Activated CD8-positive, alpha-beta memory T cell treated with anti-CD3 and anti-CD28 coated beads, Interleukin-2, amount 50 U/mL, for 4 hours (primary cell): ENCODE measurements at places on chromosomes 5 and 9.

GRCh38 chr9:29176231-29176630 is 1603.0 kb upstream of the C9orf72 start:
- DNase-seq = no peak

DNA sequence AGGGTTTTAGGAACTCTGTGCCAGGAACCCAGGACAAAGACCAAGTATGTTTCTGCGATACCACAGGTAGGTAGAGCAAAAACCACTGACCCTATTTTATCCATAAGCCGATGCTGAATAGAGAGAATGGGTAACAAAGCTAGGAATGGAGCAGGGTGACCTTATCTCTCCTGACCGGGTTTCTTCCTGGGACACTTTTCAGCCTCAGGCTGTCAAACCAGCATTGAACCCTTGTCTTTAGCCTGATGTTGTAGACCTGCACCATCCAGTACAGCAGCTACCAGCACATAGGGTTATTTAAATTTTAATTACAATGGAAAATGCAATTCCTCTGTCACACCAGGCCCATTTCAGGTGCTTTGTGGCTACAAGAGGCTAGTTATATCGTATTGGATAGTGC is 43.1 kb upstream of the DMRT3 start:
- no peak for DNase-seq

DNA sequence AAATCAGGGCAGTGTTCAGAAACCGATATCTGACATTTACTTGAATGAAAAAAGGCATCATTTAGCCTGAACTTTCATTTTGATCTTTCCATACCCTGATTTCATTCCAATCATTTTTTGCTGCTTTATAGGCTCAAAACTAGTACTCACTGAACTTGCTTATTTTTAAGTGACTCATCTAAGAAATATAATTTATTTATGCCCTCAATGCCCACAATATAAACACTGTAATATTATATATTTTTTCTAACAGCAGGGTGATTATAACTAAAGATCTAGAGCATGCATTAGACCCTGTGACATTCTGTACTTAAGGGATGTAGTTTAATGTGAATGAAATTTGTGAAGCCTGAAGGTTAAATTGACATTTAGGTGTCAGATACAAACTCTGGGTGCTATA is 446.1 kb upstream of the CDH10 start:
- no peak for DNase-seq

- no peak for DNase-seq
Observed at GRCh38 chr9:137237759-137238726, 3.0 kb upstream of the TUBB4B start.

DNA sequence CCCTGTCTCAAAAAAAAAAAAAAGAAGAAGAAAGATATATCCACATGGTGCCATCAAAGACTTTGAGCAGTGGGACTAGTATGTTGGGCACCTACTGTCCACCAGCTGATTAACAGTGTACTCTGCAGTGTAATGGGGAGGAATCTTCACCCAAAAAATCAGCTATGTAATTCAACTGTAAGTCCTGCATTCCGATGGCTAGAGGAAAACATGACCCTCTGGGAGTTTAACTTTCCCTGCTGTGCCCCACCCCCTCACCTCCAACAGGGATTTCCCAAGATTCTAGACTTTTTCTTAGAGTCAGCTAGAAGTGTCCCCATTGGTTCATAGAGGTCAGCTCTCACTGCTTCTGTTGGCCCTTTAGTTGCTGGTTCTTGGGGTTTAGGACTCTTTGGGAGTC is 221.2 kb upstream of the CLINT1 start:
- no peak for DNase-seq

DNA sequence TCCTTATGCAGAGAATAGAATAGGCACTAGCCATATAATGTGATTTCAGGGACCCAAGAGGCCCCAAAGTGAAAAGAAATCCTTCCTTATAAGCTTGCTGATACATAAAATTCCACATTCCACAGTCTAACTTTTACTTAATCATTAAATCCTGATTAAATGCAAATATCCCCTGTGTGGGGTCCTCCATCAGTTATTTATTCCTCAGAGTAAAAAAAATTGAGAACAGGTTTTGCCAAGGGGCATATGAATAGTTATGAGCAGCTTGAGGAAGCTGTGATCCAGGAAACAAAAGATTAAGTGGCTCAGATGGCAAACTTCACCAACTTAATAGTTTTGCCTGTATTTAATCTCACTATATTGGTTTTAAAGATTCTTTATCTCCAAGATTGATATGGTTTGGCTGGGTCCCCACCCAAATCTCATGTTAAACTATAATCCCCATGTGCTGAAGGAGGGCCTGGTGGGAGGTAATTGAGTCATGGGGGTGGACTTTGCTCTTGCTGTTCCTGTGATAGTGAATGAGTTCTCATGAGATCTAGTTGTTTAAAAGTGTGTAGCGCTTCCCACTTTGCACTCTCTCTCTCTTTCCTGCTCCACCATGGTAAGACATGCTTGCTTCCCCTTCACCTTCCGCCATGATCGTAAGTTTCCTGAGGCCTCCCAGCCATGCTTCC is 324.9 kb downstream of the NPR3 start:
- no peak for DNase-seq

DNA sequence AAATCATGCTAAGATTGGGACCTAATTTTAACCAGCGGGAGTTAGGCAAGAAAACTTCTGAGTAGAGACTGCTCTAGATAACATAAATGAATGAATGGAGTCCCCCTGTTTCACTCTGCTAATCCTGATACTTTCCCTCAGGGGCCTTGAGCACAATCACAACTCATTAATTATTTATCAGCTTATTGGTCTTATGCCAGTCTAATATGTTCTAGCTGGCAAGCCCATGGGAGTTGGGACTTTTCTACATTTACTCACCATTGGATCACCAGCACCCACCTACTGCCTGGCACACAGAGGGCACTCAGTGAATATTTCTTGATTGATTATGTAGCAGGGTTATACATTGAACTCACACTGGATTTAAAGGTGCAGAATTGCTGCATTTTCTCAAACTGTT is 13.5 kb upstream of the TMED7 start:
- DNase-seq = no peak

- no peak for DNase-seq
Observed at GRCh38 chr5:170438581-170438980, 49.4 kb upstream of the KCNMB1 start.
